ENCODE measurements at places on chromosomes 2 and 18.

DNA sequence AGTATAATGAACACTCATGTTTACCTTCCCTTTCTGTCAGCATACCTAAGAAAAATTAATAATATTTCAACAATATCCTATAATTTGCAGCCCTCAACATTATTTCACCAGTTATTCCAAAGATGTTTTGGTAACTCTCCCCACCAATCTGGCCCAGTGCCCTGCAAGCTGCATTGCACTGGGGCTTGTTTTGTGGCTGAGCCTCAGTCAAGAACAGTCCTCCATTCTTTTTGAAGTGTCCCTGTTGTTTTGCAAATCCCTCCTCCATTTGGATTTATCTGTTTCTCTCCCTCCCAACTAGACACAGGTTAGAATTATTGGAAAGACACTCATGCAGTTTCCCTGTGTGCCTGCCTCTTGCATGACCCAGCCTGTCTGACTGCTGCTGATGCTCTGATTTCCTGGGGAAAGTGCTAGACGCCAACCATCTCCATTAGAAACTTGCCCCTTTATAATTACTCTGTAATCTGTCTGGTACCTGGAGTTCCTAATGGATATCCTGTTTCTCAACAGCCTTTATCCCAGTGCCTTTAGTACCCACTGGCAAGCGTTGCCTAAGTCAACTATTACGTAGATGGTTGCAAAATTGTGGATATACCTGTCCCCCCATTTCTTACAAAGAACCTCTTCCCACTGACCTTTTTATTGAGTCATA is 60.2 kb downstream of the EIF5B start:
- DNase-seq = peak; percentile 25

GRCh38 chr2:85978883-85979780 is 90.3 kb upstream of the ST3GAL5 start:
- no peak for DNase-seq

DNA sequence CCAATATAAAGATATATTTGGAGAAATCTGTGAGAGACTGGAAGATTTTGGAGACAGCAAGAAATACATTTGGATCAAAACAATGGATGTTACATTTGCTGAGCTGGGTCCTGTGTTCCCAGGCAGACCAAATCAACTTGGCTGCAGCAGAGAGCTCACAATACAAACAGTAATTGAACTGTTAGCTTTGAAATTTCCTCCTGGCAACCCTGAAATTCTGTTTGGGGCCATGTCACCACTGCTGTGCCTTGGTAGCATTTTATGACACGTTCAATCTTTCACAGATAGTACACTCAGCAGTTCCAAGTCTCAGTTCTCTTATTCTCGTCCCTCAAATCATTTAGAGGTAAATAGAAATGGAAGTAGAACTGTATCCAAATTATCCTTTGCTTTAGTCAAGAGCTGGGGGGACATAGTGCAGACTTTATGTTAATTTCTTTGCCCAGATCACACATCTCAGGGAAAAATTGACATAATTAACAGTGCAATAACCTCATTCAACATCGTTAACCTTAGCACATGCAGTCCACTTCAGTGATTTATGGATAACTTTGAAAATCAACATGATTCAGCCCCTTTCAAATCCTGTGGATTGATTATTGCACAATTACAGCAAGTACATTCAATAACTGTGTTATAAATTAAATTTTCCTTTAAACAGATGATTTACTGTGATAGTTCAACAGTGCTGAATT is 277.4 kb upstream of the MC4R start:
- DNase-seq = peak; percentile 32

GRCh38 chr2:152046940-152047339 is 51.9 kb downstream of the CACNB4 start:
- DNase-seq = no peak

GRCh38 chr2:175008801-175009495 is 3.8 kb upstream of the CHN1 start:
- no peak for DNase-seq

GRCh38 chr2:151765760-151766410 is 31.6 kb upstream of the NEB start:
- peak; percentile 34 for DNase-seq

DNA sequence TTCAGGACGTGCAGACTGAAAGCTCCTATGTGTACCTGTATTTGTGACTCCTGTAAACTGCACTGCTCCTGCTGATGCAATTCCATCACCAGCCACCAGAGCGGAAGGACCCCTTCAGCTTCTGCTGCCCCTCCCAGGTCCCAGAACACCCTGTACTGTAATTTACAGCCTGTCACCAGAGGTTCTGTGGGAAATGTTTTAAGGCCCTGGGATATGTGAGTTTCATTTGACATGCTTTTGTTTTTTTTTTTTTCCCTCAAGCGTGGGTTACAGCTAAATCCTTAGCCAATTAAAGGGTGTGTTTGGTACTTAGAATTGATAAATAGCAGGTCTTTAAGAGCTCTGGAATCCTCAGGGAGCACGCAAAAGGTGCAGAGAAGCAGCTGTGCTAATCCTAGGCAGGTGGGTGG is 79.4 kb downstream of the KCTD1 start:
- peak; percentile 25 for DNase-seq

Data from NCI-H2029 treated with DMSO at 0.1 percent for 48 hours (cell line).